ENCODE measurements at places on chromosomes 4 and X.
A peak's percentile ranks its signal among the peaks of the same experiment; 100 is the strongest.

- DNase-seq = no peak
Measured at GRCh38 chrX:134741746-134742145, 83.5 kb upstream of the PLAC1 start.

DNA sequence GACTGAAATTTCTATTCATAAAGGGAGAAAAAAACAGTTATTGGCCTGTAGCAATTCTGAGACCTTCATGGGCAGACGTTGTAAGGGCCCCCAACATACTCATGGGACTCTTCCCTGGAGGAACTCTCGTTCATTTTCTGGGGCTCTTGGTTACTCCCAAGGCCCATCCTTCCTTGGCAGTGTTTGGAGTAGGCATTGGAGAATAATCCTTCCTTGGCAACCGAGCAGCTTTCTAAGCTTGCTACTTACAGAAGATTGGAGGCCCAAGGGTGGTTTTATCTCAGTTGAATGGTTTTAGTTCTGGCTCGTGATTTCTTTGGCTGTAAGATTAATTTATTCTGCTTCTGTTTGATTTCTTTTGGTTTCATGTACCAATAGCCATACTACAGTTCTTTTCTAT is 50.4 kb downstream of the ALG13 start:
- no peak for DNase-seq

DNA sequence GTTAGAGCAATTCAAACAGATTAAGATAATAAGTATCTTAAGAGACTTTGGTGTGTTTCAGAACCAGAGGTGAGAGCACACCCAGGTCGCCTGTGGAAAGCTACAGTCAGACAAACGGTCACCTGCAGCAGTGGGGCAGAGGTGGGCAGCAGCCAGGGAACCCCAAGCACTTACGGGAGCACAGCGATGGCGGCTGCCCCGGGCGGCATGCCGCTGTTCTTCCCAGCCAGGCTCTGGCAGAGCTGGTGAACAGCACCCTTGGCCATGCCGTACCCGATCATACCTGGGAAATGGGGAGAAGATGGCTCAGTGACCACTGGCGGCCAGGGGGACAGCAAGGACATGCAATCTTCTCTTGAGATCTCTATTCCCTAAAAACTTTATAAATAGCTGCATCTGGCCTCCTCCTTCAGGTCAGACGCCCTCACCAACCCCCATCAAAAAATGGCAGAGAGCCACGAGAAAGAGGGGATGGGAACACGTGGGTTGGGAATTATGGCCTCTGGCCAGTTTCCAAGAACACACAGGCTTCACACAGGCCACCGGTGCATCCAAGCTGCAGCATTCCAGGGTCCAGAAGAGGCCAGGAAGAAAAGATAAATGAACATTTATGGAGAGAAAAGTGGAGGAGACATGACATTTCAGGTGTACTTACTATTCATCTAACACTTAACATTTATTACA is 19.7 kb downstream of the QDPR start:
- no peak for DNase-seq

- DNase-seq = no peak
Measured at GRCh38 chr4:153221783-153222706, 17.8 kb downstream of the TRIM2 start.

GRCh38 chrX:124441971-124442590 is 95.7 kb downstream of the SH2D1A start:
- no peak for DNase-seq

DNA sequence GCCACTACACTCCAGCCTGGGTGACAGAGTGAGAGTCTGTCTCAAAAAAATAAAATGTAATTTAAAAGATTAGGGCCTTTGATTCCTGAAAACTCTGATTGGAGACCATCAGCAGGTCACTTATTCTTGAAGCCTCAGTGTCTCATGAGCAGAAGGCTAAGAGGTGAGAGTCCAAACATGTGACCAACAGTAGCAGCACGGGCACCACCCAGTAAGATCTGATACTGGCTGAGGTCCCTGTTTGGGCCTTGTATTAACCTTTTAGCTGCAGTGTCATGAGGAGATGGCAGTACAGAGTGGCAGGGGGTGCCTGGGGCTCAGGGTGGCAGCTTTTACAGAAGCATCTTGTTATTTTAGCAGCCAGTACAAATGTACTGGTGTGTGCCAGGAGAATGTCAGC is 89.3 kb downstream of the FHDC1 start:
- DNase-seq = no peak

DNA sequence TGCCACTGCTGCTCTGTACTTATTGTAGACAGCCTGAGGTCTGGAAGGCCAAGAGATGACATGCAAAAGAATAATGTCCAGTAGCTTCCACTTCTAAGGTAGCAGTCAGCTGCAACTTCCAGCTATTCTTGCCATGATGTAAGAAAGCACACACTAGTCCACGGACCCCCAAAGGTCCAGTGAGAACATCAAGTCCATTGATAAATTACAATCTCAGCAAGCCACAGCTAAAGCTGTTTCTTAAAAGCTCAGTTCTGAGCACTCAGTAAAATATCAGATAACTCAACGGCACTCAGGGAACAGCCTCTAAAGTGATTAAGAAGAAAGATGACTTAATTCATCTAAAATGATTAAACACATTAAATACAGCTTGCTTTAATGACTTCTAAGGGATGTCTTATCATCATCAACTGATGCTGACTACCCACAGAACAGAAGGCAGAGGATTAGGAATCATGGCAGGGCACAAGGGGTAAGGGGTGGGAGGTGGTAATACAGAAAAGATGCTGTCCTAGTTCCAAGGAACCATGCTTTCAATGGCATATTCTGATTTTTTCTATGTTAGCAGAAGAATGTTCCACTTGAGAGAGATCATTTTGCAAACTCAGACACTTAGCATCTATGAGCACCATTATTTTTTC is 99.1 kb upstream of the CBR4 start:
- DNase-seq = no peak

GRCh38 chr4:3523628-3524221 is 8.5 kb downstream of the LRPAP1 start:
- DNase-seq = no peak

GRCh38 chr4:110540982-110541451 is 65.1 kb downstream of the ENPEP start:
- no peak for DNase-seq

DNA sequence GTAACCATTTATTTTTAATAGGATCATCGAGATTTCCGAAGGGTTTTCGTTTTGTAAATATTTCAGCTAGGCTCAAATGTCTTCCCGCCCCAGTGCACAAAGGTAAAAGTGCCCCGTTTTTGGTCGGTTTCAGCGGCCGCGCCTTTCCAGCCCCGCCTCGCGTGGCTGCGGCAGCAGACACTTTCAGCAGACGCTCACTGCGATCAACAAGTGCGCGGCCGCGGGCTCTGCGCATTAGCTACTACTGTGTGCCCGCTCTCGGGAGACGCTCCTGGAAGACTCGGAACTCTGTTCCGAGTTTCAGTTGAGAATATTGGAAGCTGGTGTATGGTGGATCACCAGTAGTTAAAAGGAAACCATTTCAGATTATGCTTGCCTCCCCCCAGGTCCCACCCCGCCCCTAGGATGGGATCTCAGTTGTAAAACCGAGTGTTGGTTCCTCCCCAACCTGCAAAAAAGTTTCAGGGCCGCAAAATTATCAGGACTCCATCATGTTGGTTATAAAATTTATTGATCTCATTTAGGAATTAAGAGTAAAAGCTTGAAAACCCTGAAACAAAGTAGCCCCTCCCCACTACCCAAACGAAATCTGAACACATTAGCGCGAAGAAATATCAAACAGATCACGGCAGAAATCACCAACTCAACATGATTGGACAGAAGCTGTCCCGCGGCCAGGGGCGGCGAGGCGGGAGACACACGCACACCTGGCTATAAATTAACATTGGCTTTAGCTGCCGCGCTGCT is 2.2 kb downstream of the SOX3 start:
- DNase-seq = no peak

- DNase-seq = no peak
Measured at GRCh38 chr4:30719454-30720020, 632 bp upstream of the PCDH7 start.

- no peak for DNase-seq
Measured at GRCh38 chrX:77635373-77635772, 150.6 kb downstream of the ATRX start.

DNA sequence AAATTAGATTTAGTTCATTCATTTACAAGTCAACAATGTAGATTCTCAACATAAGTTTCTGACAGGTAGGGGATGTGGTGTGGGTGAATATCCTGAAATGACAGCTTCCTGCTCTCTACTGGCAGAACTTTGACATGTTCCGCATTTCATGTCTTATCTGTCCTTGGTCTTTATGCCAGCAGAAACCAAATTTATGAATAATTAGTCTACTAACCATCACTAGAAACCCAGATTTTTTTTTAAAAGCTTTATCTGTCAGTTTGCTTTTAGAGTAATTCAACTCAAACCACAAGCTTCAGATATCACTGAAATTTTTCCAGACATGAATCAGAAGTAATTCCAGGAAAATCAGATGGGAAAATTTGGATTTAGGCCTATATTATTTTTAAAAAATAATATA is 17.9 kb downstream of the COQ2 start:
- DNase-seq = no peak

- no peak for DNase-seq
Measured at GRCh38 chrX:39613482-39613995, 484.2 kb downstream of the BCOR start.

DNA sequence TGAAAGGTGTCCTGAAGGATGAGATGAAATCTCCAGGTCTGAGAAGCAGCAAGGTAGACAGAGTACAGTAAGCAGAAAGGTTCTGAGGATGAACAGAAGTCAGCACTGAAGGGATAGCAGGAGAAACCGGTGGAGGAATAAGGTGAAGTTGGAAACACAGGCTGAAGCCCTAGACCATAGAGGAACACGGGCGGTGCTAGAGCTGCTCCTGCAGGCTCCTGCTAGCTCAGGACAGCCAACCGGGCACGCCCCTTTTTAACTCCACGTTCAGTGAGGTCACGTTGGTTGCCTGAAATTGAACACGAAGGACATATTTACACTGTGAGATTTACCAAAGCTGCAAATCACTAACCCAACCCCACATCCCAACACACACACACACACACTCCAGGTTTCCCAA is 1886.4 kb upstream of the AGA start:
- DNase-seq = no peak

GRCh38 chrX:119646515-119646914 is 40.3 kb upstream of the NKRF start:
- DNase-seq = no peak

DNA sequence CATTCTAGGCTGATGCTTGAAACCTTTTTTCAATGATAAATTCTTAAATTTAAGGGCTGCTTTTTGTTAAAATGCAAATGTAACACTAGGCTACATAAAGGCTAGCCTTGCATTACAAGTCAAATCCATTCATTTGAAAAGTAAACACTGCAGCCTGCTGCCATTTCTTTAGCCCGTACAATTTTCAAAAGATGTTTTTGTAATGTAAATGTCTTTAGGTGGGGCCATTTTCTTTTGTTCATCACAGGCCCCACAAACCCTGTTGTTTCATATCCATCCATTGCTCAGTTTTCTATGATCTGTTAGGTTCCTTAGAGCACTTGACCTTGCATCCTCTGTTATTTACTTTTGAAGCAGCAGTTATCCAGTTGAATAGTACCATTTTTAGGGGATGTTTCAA is 296.2 kb upstream of the AMOT start:
- DNase-seq = no peak

- peak; percentile 16 for DNase-seq
Measured at GRCh38 chr4:972651-973424, 531 bp downstream of the DGKQ start.

DNA sequence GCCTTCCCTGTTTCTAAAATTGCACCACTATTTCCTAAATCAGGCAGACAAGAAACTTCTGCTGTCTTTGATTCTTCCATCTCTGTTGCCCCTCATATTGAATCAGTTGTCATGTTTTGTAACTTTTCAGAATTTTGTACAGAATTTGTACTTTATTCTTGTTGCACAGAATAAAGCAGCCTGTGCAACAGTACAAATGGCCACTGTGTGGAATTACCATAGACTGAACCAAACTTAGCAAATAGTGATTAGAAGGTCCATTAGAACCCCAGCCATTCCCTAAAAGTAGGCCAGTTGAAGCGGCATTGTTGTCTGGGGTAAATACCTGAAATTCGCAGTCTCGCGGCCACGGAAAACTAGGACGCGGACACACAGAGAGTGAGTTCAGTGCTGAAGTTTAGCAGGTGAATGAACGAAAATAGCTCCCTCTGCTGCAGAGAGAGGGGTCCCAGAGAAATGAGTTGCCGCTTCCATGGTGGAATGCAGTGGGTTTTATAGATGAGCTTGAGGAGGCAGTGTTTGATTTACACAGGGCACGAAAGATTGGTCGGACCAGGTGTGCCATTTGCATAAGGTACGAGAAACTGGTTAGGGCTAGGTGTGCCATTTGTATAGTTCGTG is 71.8 kb downstream of the C4orf33 start:
- no peak for DNase-seq

DNA sequence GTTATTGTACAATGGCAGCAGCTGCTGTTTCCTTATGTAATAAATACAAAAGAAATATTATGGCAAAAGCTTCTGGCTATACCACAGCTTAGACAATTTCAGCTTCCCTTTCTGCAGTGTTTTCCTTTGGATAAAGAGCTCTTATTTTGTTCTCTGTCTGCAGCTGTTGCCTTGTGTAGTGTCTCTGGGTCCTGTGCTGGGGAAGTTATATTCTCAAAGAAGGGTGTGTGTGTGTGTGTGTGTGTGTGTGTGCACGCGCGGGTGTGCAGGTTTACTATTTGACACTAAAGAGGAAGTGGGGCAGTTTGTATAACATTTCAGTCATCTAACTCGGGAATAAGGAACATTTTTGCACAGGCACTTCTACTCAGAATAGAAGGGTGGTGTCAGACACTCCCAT is 83.6 kb downstream of the REPS2 start:
- no peak for DNase-seq

- no peak for DNase-seq
Measured at GRCh38 chr4:112860830-112861690, 188.4 kb upstream of the ANK2 start.

DNA sequence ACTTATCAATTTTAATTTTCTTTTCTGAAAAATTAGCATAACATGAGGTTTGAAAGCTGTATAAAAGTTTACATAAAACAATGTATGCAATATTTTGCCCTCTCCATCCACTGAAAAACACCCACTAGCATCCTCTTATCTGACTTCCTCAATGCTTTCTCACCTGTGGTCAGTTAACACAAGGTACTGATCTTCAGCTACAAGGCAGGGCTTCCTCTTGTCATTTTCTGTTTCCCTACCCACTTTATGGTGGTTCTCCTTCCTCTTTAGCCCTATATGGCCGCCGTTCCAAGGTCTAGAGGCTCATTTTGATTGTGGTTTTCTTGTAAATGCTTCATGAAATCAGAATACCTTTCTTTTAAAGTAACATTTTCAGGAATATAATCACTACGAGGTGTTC is 618.6 kb upstream of the CPEB2 start:
- DNase-seq = no peak

GRCh38 chr4:165077034-165077578 is 23.4 kb downstream of the TRIM75 start:
- DNase-seq = no peak

- DNase-seq = no peak
Measured at GRCh38 chr4:169115897-169116254, 105.8 kb upstream of the CBR4 start.

Data from activated CD4-positive, CD25-positive, alpha-beta regulatory T cell treated with anti-CD3 and anti-CD28 coated beads, Interleukin-2, amount 50 U/mL, for 16 hours (primary cell).